Effector CD4-positive, alpha-beta T cell (primary cell): ENCODE measurements at places on chromosomes 7 and 10.

DNA sequence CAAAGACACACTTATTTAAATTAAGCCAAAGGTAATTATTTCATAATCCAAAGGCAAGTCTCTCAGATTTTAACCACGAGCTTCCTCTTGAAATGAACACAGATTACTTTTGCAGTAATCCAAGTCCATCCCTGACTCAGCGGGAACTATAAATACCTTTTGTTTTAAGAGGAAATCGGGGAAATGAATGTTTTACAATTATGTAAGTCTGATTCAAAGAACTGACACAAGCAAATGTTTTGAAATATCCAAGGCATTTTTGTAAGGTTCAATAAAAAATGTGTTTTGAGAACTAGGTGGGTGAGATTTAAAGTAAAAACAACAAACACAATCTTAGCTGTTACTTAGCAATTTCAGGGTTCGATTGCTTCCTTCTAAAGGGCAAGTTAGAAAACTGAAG is 179.8 kb upstream of the ASAH2 start:
- DNase-seq = no peak

DNA sequence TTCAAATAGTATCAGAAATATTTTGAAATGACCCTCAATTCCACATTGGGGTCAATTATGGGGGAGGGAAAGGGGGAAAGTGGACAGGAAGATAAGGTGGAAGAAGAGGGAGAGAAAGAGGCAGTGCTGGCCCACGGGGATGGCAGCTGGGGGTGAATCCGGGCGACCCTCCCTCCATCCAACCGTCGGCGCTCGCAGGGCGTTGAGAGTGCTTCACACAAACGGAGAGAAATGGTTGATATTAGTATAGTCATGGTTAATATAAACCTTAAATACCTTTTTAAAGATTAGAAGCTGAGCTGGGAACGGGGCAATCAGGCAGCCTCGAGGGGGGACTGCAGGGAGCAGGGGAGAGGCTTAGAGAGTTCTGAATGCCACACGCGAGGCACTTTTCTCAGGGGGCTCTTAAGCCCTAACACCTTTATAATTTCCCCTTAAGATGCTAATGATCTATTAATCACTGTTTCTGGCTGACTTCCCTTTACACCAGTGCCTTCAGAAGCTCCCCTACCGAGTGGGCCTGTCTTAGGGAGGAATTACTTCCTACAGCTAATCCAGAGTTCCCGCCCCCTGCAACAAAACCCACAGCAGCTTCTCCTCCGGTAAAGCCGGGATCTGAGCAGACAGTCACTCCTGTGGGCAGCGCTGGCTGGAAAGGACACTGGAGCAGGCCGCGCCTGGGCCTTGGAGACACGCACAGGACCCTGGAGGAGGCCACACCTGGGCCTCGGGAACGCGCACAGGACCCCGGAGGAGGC is 39.5 kb downstream of the PRKAG2 start:
- no peak for DNase-seq

GRCh38 chr10:36344240-36345174 is 702.4 kb upstream of the FZD8 start:
- no peak for DNase-seq

GRCh38 chr7:43460733-43461348 is 122.1 kb upstream of the STK17A start:
- no peak for DNase-seq

DNA sequence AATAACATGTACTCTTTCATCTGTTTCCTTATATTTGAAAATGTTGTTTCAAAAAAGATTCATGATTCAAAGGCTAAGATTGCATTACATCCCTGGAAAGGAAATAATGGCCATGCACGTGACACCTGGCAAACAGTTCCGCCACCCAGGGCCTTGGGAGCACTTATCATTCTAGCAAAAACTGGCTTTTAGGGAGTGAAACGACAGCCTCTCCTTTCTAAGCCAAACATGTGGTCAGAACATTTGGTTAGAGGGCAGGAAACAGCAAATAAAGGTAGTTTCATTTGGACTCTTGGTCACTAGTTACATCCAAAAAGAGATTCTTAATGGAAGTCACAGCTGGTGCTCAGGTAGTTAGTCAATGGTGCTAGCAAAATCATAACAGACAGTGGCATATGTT is 83.5 kb downstream of the FAS start:
- DNase-seq = no peak

DNA sequence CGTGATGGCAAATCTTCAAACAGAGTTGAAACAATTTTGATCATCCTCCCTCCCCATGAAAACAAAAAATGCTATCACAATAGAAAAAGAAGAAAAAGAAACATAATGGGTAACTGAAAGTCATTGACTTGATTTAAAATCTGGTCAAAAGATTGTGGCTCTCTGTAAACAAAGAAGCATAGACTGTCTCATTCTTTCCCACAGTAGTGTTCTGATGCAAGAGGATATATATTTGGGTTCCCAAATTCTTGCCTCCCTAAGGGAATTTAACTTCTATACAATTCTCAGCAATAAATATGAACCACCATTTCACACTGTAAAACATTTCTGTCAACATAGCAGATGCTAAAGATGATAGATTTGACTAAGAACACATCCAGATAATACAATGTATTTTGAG is 32.8 kb upstream of the MEOX2 start:
- no peak for DNase-seq

DNA sequence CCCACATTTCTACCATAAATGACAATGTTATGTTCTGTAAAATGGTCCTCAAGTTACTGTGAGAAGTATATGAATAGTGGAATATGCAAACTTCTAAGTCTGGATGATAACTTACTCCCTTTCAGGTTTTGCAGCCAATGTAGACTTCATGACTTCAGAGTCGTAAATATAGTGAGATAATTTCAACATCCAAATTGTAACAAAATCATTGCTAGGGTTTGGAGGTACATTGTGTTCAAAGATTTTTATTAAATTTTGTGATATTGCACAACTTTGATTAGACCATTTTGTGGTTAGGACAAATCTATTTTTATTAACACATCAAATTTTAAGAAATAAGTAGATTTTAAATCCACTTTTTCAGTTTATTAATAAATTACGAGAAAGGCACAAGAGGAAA is 270.3 kb downstream of the RNLS start:
- no peak for DNase-seq

DNA sequence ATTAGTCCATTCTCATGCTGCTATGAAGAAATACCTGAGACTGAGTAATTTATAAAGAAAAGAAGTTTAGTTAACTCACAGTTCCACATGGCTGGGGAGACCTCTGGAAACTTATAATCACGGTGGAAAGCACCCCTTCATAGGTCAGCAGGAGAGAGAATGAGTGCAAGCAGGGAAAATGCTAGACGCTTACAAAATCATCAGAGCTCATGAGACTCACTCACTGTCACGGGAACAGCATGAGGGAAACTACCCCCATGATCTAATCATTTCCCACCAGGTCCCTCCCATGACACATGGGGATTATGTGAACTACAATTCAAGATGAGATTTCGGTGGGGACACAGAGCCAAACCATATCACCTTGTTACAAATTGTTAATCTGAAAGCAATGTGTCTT is 15.8 kb downstream of the TAS2R39 start:
- no peak for DNase-seq

DNA sequence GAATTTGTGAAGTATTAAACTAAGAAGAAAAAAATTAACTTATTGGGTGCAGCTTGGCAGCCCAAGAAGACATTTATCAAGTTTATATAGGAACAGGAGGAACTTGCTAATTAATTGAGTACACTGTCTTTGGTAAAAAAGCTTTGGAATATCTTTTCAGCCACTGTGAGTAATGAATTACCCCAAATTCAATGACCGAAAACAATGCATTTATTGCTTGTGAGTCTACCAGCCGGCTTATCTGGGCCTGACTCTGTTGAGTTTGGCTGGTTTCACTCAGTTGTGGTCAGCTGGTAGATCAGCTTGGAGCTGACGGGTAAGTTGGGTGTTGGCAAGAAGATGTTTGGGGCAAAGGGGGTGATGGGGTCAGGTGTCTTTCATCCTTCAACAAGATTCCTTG is 11.6 kb downstream of the GNG11 start:
- DNase-seq = no peak

GRCh38 chr10:20765066-20765465 is 132.0 kb downstream of the NEBL start:
- no peak for DNase-seq

DNA sequence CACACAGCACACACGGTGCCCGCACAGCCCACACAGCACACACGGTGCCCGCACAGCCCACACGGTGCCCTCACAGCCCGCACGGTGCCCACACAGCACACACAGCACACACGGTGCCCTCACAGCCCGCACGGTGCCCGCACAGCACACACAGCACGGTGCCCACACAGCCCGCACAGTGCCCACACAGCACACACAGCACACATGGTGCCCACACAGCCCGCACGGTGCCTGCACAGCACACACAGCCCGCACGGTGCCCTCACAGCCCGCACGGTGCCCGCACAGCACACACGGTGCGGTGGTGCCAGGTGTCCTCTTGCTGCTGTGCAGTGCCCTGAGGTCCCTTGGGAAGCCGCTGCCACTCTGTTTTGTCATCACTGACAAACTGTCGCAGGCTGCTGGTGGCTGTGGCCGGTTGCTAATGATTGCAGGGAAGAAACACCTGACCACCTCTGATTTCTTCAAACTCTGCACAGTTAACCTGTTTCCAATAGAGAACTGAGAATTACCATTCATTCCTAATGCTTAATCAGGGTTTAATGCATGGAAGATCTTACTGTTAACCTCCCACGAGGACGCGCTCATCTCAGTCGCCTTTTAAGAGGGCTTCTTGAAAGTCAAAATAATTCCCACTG is 66.9 kb downstream of the GLRX3 start:
- no peak for DNase-seq

- no peak for DNase-seq
Observed at GRCh38 chr7:87463982-87464381, 11.5 kb downstream of the ABCB4 start.

GRCh38 chr7:37796138-37796775 is 52.1 kb upstream of the NME8 start:
- no peak for DNase-seq

DNA sequence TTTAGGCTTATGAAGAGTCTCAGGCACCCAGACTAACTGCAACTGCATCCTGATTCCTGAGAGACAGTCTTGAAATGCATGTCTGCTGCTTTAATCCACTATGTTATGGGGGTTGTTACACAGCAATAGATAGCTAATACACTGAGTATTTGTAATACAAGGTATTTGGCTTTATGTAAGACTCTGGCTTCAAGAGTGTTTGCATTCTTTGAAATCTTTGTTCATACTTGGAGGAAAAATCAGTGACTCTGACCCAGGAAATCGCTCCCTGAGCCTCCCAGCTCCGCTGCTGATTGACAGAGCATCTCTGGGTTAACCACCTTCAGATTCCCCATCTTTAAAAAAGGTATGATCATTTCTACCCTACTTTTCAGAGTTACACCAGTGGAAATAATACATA is 133.9 kb downstream of the MTPAP start:
- DNase-seq = no peak

DNA sequence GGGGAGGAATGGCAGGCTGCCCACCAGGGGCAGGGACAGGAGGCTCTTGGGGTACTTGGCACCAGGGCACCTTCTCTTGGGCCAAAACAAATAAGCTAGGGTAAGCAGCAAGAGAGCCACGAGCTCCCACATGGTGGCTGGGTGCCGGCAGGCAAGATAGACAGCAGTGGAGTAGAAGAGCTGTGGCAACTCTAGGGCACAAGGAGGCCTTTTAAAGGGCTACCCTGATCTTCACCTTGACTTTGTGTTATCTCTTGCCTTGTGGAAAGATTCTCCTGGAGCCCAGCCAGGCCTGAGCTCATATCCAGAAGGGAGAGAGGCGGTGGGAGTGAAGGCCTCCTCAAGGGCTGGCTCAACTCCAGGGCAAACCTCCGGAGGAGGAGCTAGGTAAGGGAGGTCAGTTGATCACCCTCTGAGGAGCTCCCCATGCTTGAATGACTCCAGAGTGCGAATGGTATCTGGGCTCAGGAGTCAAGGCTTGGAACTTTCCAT is at the start of gene CYP17A1:
CYP17A1 (minus strand) TSS at position 184 of the 492 bp plus-strand sequence; CDS start at position 132, 52 bp downstream.
- DNase-seq = no peak

- no peak for DNase-seq
Observed at GRCh38 chr10:22570733-22571430, 143.5 kb downstream of the PIP4K2A start.

DNA sequence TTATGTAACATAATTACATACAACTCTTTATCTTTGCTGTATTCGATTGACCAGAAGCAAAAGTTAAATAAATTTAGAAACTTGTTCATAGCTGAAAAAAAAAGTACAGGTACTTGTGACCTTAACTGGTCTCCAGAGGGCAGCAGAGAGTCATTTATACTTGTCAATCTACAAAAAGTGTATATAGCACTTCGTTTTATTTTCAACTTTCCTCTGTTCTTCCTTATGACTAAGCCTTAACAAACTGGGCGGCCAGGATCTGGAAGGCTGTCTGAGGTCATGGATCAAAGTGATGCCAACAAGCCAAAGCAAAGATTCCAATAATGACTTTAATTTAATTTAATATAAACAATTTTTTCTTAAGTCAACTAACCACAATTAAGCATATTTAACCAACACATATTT is 29.8 kb downstream of the C10orf67 start:
- peak; percentile 66 for DNase-seq

DNA sequence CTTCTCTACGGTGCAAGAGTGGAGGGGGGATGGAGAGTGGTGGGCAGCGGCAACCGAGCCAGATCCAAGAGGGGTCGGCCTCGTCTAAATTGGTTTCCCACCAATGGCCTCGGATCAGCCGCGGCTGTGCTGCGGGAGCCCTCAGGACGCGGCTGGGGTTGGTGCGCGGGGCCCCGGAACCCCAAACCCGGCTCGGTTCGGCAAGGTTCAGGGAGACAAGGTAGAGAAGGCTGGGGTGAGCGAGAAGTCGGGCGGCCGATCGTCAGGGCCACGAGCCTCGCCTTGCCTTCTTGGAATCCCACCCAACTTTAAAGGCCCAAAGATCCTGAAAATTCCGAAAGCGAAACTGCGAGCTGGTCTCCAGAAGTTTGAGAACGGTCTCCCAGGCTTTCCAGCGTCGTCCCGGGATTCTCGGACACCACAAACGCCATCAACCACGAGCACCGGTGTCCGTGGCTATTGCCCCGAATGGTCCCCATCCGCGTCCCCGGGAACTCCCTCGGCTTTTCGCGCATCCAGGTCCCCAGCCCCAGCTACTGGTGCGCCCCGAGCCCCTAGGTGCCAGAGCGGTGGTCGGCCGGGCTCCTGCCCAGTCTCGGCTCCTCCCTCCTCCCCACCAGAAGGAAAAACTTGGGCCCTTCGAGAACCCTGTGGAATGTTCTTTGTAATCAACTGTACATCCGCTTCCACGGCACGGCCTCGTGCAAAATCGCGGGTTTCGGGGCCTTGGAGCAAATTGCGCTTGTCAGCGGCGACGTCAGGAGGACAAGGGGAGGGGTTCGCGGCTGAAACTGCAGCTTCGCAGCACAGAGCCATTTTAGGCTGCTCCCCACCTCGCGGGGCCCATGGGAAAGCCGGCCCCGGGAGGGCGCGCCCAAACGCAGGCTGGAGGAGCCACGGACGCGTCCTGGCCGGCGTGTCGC is 3.2 kb downstream of the SFMBT2 start:
- no peak for DNase-seq

GRCh38 chr7:155323001-155323638 is 25.4 kb downstream of the INSIG1 start:
- no peak for DNase-seq

GRCh38 chr7:70734411-70734810 is 397.5 kb upstream of the GALNT17 start:
- DNase-seq = no peak

GRCh38 chr10:96482815-96483588 is 30.7 kb downstream of the TLL2 start:
- DNase-seq = no peak
